ENCODE measurements at places on chromosomes 2 and 18.

- DNase-seq, result no peak
Measured at GRCh38 chr2:190334479-190335224, 8.7 kb upstream of the INPP1 start.

DNA sequence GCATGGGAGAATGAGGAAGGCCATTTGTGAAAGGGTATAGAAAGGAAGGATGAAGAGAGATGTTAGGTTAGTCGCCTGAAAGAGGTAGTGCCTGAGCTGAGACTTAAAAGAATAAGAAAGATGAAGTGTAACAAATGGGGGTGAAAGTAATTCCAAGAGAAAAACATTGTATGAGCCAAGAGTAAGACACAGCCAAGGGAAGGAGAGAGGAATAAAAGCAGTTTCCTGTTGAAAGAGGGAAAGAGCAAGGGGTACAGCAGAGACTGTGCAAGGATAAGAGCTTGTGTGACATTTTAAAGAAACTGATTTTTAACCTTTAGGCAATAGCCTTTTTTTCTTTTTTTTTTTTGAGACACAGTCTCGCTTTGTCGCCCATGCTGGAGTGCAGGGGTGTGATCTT is 4.8 kb upstream of the RBBP8 start:
- DNase-seq, result no peak

DNA sequence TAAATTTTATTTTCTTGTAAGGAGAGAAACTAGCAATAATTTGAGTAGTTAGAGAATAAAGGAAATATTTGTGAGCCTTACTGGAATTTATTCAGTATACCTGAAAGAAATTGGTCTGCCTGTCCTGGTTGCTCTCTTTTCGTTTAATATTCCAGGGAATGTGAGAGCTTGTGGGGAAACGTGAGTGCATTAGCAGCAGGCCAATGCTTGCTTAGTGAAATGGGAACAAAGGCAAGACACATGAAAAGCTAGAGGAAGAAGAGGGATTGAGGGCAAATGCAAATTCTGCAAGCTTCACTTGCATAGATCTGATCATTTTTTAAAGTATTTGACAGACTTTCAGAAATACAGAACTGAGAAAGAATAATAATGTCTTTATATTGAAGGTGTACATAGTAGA is 111.0 kb downstream of the ERBB4 start:
- DNase-seq, result no peak

DNA sequence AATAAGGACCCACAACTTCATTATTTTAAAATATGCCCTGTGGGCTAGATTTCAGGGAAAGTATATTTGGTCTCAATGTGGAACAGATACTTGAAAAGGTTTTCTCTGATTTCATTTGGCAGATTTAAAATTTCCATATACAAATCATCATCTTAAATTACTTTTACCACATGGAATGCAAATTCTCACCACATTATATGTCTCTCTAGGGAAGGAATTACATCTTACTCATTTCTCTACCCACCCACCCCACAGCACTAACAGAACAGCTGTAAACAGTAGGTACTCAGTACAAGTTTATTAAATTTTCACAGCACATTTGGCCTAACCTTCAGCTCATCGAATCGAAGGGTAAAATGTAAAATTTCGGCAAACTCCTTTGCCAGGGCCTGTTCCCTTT is 104.0 kb downstream of the CYRIA start:
- DNase-seq, result no peak

- no peak for DNase-seq
Measured at GRCh38 chr2:196356332-196356731, 185.0 kb upstream of the STK17B start.

GRCh38 chr2:190412966-190413365 is 4.8 kb downstream of the MFSD6 start:
- DNase-seq, result no peak

GRCh38 chr18:41378598-41378997 is 576.4 kb upstream of the PIK3C3 start:
- DNase-seq, result no peak

DNA sequence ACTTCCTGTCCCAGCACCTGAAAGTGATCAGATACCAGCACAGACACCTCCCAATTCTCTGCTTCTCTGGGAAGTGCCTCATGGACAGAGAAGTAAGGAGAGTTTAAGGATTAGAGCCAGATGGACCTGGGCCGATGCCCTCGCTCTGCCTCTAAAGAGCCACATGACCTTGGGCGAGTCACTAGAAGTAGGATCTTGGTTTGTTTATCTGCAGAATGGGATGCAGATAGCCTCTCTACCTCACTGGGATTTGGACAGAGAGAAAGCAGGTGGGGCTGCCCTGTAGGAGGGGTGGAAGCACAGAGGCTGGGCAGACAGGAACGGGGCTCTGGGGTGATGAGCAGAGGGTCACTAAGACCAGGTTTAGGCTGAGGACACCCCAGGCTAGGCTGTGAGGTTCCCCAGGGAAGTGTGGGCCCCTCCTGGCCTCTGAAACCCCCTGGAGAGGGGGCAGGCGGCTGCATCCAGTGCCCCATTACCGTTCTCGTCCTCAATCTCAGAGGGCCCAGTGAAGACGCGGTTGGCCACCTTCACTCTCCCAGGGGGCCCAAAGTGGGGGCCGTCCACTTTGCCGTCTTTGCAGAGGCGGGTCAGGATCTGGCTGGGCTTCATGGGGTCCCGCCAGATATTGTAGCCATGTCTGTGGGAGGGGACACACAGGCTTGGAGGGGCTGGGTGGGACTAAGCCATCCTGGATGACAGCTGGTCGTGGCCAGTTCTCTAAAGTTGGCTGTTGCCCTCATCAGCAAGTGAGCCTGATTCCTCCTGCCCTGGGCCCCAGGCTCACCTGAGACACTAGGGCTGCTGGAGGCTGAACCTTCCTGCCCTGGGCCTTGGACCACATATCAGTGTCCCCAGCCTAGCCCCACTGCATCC is 13.3 kb downstream of the OTOF start:
- no peak for DNase-seq

- no peak for DNase-seq
Measured at GRCh38 chr2:5440174-5440573, 252.0 kb upstream of the SOX11 start.

- DNase-seq, result no peak
Measured at GRCh38 chr2:71811157-71811556, 336.5 kb downstream of the CYP26B1 start.

GRCh38 chr2:115484983-115485382 is 1042.5 kb downstream of the DPP10 start:
- no peak for DNase-seq

DNA sequence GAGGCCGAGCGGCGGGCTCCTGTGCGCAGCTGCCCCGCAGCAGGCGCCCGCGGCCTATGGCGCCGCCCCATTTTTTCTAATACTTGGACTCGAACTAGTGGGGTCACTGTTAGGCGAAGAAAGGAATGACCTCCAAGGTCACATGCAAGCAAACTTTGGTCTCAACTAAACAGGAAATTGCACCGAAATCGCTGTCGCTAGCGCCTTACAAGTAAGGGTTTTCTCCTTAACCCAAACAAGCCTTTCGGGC is 339 bp downstream of the ACAA2 start:
- DNase-seq, result no peak

DNA sequence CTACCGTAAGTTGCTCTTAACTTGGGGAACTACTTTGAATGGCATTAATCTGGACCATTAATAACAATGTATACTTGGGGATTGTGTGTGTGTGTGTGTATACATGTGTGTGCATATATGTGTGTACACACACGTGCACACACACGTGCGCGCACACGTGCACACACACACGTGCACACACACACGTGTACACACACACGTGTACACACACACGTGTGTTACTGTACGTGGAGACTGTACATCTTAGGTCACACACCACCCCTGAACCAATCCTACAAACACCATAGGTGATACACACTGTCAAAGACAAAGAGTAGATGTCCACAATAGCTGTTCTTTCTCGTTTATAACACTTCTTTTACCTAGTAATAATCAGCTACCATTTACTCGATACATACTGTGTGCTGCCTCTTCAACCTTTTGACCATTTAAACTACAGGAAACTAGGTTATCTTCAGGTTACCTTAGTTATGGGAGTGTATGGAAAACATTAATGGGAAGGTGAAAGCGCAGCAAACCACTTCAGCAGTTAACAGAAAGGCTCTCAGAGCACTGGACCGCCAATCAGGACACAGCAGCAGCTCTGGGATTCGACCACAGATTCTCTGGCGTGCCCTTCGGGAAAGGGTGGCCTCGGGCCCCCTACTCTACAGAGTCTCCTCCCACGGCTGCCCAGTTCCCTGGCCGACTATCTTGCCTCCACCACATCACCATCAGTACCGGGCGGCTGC is 894 bp upstream of the GCC2 start:
- DNase-seq, result no peak

DNA sequence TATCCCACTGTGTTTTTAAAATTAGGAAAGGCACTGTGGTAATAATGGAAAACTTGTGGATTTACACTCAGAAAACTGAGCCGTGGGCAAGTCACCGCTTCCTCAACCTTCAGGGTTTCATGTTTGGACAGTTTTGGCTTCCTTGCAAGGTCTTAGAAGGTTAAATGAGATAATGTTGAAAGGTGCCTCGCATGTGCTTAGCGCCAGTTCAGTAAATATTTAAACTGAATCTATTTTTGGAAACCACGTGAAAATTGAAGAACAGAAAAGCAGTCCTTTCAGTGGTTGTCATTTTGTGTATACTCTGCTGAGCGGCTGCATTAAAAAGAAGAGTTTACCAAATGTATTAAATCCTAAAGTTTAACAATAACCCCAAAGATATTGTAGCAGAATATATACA is 15.2 kb upstream of the AGAP1 start:
- DNase-seq, result no peak

GRCh38 chr2:17182399-17182798 is 335.8 kb downstream of the RAD51AP2 start:
- no peak for DNase-seq

- DNase-seq, result no peak
Measured at GRCh38 chr2:227125506-227125905, 38.5 kb downstream of the COL4A4 start.
